ENCODE measurements at places on chromosomes 3 and 15.

DNA sequence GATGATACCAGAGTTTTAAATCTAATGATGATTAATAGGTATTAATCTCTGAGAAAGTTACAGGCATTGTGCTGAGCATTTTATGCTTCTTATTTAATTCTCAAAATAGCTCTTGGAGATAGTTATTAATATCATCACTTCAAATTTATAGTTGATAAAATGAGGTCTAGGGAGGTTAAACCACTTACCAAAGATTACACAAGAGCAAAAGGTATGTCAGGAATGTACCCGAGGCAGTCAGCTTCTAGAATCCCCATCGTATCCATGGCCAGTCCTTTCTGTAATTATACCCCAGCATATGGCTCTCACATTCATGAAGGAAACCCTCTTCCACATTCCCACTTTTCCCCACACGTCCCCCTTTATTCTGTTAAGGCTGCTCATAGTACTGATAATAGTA, 421.3 kb downstream of the PYDC2 start:
- DNase-seq, result no peak

- DNase-seq, result no peak
Observed at GRCh38 chr15:69088300-69088965, 72.0 kb upstream of the GLCE start.

GRCh38 chr3:173938159-173938558, 540.6 kb downstream of the NLGN1 start:
- no peak for DNase-seq

- no peak for DNase-seq
Observed at GRCh38 chr3:187565701-187566100, 104.5 kb downstream of the SST start.

DNA sequence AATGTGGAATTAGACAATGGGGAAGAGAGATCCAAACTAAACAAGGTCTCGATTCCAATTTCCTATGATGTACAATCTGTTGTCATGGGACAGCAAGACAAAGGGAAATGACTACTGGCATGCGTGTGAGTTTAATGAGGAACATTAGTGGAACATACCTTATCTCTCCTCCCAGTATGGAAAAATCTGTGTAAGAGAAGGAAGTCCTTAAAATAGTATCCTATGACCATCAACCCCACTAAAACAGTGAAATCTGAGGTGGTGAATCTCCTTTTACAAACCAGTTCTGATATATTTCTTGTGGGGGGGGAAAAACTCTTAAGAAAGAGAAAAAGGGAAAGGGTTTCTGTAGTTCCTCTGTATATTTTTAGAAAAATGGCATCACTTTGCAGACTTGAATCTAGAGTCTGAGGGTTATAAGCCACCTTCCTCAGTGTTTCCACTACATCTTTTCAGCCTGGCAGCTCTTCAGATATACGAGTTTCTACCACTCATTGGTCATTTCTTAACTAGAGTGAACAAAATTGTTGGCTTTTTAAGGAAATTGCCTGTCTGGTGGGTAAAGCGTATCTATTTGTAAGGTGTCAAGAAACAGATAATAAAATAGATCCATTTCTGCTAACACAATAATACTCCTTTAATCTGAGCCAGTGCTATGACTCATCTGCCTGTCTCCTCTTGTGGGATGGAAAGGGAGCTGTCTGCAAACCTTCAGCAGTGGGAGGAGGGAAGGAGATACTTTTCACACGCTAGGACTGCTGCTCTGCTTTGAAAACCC, 3.0 kb upstream of the TNFAIP8L3 start:
- DNase-seq, result no peak

- DNase-seq, result no peak
Observed at GRCh38 chr3:43505351-43505750, 116.5 kb downstream of the ANO10 start.

GRCh38 chr3:113825090-113825489, 13.5 kb upstream of the GRAMD1C start:
- DNase-seq, result no peak

GRCh38 chr3:72398781-72399180, 449.5 kb downstream of the SHQ1 start:
- DNase-seq, result no peak

- DNase-seq, result no peak
Observed at GRCh38 chr3:74845081-74845480, 230.6 kb upstream of the CNTN3 start.

- DNase-seq, result no peak
Observed at GRCh38 chr3:196354132-196354531, 15.9 kb upstream of the TM4SF19 start.

GRCh38 chr15:85730001-85730820, 64.5 kb downstream of the KLHL25 start:
- no peak for DNase-seq

- DNase-seq, result no peak
Observed at GRCh38 chr3:106036696-106037095, 167.9 kb upstream of the CBLB start.

GRCh38 chr3:117052395-117052794, 342.8 kb downstream of the TUSC7 start:
- no peak for DNase-seq

DNA sequence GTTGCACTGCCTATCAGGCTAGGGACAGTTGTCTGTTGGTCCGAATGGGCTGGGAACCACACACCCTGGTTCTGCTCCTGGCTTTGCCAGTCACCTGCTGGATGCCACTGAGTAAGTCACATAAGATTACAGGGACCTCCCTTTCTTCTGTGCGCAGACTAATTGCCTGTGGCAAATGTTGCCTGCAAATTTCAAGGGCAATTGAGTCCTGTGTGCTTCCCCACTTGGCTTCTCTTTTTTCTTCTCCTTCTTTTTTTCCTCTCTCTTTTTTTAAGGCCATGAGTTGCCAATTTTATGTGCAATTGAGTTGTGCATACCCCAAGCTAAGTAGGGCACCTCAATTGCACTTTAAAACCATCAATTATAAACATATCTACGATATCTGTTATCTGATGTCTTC, 963.4 kb downstream of the MCTP2 start:
- DNase-seq, result no peak

- DNase-seq, result no peak
Observed at GRCh38 chr15:34984889-34985630, 3.0 kb downstream of the ZNF770 start.

DNA sequence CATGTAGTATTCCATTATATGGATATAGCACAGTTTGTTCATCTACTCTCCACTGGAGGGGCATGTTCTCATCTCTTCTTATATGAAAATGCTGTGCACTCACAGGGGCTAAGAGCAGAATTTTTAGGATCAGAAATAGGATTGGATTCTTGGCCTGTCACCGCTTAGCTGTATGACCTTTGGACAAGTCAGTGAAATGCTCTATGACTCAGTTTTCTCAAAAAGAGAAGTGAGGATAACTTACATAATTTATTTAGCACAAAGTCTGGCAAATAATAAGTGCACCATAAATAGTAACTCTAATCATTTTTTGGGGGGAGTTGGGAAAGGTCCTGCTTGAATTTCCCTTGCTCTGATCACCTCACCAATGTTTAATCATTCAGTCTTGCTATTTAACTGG, 103.7 kb upstream of the LRIG1 start:
- no peak for DNase-seq

DNA sequence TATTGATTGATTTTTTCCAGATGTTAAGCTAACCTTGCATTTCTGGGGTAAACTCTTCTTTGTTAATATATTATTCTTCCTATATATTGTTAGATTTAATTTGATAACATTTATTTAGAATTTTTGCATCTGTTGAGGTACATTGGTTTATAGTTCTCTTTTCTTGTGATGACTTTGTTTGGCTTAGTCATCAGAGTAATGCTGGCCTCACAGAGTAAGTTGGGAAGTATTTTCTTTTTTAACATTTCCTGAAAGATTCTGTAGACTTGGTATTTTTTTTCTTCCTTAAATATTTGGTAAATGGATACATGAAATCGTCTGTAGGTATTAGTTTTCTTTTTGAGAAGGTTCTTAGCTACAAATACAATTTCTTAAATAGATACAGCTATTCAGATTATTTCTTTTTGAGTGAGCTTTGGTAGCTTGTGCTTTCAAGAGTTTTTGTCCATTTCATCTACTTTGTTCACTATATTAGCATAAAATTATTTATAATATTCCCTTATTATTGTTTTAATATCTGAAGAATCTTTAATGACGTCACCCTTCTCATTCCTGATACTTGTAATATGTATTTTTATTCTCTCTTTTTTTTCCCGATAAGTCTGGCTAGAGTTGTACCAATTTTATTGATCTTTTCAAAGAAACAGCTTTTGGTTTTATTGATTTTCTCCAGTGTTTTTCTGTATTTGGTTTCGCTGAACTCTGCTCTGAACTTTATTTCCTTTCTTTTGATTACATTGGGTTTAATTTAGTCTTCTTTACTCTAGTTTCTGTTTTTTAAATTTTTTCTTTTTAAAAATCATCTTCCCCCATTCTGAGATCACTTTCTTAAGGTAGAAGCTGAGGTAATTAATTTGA, 6.5 kb upstream of the HPS3 start:
- DNase-seq, result no peak

DNA sequence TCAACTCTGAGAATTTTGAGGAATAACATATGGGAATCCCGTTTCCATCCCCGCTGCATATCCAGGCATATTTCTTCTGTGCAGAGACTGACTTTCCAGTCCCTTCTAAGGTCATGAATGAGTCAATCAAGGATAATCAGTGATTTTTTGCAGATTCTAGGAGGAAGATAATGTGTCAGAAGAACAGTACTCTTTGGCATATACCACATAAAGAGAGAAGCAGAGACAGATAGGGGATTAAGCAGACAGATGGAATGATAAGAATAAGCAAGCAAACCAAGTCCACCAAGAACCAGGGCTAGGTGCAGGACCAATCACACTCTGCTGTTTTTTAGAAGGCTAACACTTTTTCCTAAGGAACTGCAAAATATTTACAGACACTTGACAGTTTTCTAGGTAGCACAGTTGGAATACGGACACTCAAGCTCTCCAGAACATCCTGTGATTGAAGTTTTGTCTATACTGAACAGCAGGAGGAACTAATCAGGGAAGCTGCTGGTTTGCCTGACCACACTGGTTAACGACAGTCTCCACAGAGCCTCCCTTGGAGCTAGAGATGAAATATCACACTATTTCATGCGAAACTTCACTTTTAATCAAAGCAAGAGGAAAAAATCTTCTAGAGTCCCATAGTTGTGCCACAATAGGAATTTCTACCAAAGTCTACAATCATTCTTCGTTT, 450.0 kb upstream of the KCNMB2 start:
- DNase-seq, result no peak
